Foreskin melanocyte (primary cell): ENCODE measurements at places on chromosomes 11 and 22.
A peak's percentile ranks its signal among the peaks of the same experiment; 100 is the strongest.

DNA sequence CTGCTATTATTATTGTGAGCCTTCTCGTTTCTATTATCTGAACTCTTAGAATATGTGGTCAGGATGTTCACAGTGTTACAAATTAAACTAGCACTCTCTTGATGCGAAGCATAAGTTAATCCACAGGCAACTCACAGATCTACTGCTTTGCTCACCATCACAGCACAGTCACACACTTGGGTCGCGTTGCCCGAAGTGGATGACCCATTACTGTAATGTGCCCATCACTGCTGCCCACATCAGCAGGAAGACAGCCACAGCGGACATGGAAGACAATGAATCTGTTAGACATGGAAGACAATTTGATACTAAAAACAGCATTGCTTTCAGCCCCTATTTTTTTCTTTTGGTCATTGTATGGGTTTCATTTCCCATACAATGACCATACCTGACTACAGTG, 216.4 kb upstream of the B3GAT1 start:
- DNase-seq = no peak

DNA sequence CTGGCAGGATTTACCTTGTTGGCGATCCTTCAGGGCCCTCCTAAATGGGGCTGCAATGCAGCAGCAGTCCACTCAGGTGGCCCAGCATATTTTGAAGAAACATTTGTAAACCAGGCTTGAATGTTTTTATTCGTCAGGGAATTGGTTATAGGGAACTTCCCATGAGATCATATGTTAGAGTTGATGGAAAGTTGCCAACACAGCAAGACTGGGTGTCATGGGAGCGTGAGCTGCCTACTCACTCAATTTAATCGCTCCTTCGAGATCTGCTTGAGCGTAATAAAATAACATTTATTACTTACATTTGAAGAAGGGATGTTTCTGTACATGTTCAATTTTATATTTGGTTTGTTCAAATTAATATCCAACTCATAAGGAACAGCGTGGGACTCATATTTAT, 19.4 kb downstream of the OR2AT4 start:
- no peak for DNase-seq

DNA sequence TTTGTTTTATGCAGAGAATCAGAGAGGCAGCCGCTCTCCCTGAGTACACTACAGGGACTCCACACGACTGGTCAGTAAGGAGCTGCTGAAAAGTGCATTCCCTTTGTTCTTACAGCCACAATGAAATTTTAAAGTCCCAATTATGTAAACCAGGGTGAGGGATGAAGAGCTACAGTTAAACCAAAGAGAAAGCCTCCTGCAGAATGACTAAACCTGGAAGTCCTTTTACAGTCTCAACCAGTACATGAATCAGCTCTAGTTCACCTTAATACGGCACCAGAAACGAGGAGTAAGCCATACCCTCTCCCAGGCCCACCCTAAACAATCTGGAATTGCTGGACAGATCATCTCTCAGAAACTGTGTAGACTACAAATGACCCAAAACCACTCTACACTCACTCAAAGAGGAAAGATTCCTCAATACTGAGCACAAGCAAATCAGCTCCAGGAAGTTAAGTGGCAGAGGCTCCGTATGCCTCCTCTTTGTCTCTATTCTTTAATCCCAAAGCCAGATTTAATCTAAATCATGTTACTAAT, 113.1 kb downstream of the RBFOX2 start:
- DNase-seq = peak; percentile 20

- DNase-seq = no peak
These were observed 3.6 kb downstream of the SOX6 start for GRCh38 chr11:16352707-16353106.

GRCh38 chr11:30758012-30758411, 171.9 kb upstream of the MPPED2 start:
- DNase-seq = no peak

DNA sequence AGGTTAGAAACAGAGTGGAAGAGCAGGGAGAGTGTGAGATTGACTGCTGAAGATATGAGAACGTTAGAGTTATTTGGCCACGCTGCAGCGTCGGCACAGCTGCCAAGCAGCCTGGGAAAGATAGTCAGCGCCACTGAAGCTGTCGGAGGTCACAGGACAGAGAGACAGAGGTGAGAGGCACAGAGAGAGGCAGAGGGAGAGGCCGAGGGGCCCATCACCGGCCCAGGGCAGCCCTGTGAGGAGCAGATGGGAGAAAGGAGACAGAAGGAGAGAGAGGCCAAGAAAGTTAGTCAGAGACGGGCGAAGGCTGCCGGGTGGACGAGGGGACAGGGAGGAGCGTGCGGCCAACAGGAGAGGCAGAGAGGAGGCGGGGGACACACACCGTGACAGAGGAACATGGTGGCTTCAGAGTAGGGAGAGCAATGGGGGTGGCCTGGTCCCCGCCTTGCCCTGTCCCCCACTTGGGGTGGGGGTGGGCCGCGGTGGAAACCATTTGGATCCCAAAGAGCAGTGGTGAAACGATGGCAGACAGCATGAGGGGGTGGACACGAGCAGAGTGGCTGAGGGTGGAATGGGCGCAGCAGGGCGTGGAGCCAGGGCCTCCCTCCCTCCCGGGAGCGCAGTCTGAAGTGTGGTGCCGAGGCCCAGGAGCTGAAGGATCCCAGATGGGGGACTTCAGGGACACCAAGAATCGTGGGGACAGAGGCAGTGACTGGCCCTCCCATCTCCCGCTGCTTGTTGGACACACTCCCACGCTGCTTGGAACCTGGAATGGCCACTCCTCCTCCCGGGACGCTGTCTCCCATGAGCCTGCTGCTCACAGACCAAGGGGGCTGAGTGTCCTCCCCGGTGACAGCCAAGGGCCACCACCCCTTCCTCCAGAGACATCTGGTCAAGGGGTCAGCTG, 26.6 kb downstream of the LRRC10B start:
- DNase-seq = no peak

GRCh38 chr22:20389288-20389687, 4.7 kb upstream of the ZNF74 start:
- no peak for DNase-seq

DNA sequence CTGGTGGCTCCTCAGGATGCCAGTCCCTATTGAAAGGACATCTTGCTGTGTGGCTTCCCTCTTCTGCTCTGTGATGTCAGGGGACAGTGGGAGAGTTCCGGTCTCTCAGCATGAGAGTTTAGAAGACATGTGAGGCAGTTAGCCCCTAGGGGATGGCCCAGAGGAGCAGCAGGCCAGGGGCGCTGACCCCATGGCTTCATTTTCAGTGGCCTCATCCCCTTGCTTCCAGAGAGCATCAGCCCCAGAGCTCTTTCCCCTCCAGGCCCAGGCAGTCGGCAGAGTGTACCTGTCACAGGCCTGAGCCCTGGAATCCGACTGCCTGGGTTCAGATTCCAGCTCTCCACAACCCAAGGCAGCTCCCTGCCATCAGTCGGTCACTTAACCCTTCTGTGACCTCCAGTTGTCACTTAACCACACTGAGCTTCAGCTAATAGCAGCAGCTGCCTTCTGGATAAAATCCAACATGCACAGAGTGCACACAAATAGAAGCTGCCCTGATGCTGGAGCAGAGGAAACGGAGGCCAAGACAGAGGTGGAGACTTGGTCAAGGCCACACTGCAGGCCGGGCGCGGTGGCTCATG, 14.1 kb upstream of the LRRC10B start:
- no peak for DNase-seq

- DNase-seq = no peak
These were observed 7.1 kb downstream of the TIMM10 start for GRCh38 chr11:57523419-57523818.

- DNase-seq = no peak
These were observed 1140.3 kb downstream of the TBC1D22A start for GRCh38 chr22:47902646-47903180.

- DNase-seq = no peak
These were observed 29.7 kb upstream of the CD81 start for GRCh38 chr11:2347308-2347830.

DNA sequence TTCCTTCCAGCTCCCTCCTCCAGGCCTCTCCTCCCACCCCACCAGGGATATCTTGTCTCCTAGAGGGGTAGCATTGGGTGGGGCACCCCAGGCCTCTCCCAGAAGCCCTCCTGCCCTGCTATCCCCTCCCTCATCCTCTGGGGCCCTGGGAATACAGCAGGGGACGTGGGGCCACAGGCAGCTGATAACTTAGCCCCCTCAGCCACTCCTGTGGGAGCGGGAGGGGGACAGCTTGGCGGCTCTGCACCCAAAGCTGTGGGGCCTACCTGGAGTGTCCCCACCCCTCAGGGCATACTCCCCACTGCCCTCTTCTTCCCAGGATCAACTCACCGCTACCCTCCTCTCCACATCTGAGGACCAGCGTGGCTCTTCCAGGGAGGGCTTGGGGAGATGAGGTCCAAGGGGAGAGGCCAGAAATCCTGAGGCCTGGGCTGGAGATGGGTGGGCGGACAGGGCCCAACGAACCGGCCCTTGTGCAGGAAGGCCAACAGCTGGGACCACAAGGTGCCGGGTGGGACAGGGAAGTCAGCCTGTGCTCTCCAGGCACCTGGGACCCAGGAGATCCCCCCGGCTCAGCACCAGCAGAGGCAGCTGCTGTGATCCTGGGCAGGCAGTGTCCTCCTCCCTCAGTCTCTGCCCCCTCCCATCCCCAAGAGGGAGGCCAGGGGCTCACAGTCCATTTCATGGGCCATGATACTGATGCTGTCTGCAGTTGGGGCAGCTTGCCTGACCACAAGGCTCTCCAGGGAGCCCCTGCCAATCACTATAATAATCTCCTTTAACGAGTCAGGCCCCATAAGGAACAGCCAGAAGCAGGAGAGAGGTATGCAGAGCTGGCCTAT, 23.2 kb downstream of the NEAT1 start:
- DNase-seq = peak; percentile 69

- DNase-seq = no peak
These were observed 9.5 kb downstream of the PKNOX2 start for GRCh38 chr11:125174057-125174456.

DNA sequence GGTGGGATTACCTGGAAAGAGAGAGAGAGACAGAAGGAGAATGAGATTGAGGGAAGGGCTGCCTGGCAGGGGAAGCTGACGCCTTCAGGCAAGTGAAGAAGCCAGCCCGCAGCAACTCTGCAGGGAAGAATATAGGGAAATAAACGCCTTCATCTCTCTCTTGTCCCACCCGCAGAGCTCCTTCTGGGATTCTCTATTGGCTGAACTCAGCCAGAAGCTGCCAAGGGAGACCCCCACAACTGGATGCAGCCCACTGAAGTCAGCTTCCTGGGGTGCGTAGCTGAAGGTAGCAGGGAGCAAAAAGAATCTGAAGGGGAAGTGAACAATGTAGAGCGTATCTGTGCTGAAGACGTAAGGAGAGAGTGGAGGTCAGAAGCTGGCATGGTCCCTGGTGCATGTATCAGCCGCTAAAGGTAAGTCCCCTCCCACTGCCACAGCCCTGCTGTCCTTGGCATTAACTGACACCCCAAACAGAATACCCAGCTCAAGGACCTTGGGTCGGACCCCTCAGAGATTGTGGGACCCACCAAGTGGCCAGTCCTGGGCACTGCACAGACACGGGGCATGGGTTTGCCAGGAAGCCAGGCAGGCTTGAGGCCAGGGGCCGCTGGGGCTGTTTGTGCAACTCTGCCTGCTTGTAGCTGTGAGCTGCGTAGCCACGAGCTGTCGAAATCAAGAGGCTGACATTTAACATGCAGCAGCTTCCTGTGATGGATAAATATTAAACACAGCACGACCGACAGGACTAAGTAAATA, 469.9 kb downstream of the MN1 start:
- no peak for DNase-seq

DNA sequence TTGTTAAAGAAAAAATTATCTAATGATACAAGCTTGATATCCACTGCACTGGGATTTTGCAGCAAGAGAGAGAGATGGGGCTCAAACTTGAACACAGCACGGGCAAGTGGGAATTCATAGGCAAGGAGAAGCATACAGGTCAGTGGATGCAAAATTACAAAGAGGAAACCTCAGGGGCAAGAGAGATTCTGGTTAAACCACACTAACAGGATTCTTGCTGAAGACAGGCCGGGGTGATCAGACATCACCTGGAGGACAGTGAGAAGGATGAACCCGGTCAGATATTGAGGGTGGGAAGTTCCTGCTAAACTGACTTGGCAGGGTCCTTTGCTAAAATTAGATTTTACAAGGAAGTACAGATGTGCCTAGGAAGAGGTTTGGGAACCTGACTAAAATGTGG, 2.5 kb upstream of the PLAAT4 start:
- no peak for DNase-seq

DNA sequence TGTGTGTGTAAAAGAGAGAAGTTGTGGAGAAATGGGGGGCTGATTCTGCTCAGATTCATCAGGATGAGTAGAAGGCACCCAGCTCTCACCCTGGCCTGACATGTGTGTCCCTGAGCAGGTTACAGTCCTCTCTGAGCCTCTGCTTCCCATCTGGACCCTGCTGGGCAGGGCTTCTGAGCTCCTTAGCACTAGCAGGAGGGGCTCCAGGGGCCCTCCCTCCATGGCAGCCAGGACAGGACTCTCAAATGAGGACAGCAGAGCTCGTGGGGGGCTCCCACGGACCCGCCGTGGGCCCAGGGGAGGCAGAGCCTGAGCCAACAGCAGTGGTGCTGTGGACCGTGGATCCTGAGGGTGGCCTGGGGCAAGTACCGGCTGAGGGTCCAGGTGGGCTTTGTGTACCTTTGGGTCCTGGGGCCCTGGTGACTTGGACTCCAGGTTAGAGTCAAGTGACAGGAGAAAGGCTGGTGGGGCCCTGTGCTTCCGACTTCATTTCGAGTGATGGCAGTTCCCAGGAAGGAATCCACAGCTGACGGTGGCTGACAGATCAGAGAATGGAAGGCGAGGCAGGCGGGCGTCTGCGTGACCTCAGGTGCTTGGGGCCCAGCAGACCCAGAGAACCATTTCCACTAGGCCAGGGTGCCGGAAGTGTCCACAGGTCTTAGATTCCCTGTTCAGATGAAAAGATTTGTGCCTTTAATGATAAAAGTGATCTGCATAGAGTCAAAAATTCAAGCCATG, 21.9 kb downstream of the NEAT1 start:
- DNase-seq = peak; percentile 29

DNA sequence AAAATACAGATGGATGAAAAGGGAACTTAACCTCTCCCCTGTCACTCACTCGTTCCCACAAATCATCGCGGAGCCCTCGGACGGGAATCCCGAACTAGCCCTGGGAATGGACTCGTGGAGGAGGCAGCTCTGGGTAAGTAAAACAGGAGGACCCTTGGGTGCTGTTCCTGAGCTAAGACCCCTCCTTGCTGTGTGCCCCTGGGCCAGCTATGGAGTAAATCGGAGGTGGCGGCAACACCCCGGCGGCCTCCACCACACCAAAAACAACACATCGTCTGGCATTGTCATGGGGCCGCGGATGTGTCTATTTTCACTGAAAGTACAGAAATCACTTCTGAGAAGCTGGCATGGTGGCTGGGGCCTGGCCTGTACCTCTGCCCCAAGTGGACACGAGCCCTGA, 12.1 kb downstream of the CPT1A start:
- DNase-seq = no peak

GRCh38 chr11:111540937-111541253, 375 bp downstream of the LAYN start:
- no peak for DNase-seq

DNA sequence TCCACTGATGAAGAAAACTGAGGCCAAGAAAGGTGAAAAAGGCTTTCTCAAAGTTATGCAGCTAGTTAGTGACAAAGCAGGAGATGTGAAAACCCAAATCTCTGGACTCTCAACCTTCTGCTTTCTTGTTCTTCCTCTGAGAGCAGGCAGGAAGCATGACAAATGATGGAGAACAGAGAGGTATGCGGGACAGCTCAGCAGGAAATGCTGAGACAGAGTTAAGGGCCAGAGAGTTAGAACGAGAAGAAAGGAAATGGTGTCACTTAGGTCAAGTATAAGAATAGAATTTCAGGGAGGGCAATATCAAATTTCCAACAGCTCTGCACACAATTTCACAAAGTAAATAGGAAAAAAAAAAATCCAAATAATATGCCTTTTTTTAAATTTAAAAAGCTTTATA, 67.6 kb upstream of the ARHGAP42 start:
- no peak for DNase-seq

GRCh38 chr22:33272871-33273270, 214.7 kb upstream of the SYN3 start:
- no peak for DNase-seq
